Kidney tubule cell (primary cell): ENCODE measurements at places on chromosomes 2 and 18.

GRCh38 chr2:4753721-4754120, 938.5 kb upstream of the SOX11 start:
- DNase-seq: no peak

DNA sequence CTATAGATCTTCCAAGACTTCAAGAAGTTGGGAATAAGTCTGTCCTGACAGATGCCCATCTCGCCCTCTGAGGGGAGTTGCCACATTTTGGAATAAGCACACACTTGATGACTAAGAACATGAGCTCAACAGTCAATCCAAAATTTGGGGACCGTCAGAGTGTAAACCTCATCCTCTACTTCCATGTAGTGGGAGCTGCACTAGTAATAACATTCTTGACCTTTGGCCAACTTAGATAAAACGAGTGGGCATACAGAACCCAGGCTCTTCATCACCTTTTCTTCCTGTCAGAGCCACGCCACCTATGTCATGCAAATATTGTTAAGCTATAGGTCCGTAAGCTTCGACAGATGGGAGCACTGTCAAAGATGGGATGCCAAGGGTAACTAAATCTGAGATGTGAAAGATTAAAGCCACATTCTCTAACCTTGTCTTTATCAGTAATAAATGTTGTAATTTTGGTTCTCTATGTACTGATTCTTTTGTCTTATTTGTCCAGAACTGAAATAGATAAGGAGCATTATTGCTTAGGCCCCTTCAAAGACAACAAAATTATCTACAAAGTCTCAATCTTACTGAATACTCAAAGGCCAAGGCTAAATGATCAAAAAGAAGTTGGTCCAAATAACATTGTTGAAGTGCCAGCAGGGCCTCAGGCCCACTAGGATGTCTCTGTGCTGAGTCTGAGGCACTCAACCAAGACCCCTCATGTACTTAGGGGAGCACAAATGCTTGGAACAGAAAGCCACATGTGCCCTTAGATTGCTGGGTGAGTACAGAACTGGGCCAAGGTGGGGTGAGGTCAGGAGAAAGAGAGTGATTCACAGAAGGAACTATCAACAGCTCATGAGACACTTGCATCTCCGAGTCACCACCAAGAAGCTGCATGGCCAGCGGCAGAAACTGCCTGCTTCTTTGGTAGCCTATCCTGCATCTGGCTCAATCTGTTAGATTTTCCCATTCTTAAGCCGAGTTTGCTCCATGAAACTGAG, 15.0 kb downstream of the CDH2 start:
- peak; percentile 93 for DNase-seq

GRCh38 chr2:224946895-224947294, 95.4 kb downstream of the DOCK10 start:
- peak; percentile 39 for DNase-seq

DNA sequence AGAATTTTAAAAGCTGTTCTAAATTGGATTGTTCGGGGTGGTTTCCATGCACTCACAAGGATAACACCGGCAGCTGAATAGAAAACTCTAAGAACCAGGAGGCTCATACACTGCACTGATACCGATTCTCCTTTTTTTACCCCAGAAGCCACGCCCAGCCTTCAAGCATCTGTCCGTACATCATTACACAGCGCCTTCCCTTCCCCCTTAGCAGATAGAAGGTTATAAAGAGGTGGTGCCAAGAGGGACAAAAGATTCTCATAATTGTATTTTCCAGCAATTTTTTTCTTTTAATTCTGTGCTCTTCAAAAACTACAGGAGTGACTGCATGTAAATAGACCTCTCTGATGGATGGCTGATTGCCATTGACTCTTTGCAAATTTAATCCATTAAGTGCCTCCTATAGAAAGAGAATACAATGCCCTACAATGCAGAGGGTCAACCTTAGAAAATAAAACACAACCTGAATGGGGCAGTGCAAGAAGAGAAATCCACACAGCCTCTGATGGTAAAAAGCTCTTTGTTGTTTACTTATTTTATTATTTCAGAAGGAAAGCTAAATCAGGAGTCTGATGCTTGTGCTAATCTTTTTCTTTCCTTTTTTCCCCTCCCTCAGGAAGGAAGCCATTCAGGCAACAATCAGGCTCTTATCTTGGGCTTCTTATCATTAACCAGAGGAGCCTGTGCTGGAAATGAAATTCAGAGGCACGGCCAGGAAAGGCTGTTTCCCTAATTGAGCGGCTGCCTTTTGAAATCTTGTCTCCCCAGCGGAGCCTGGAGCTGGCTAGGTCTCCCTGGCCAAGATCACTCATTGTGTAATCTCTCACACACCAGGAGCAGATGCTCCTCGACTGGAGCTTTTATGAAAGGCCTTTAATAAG, 198.9 kb upstream of the NABP1 start:
- no peak for DNase-seq

DNA sequence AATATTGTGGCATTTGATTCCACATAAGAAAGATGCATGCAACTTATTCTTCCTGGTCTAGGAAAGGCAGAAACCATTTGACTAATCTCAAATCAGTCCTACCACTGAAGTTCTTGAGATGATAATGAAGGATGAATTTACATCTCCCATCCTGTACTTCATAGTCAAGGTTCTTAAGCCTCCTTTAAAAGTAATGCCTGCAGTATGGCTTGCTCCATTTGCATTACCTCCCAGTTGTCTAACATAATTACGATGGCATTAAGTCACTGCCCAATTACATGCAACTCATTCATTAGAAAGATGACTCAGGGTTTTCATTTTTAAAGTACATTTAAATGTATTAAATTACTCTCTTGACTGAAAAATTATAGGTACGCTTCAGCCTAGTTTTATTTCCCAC, 32.2 kb downstream of the THADA start:
- DNase-seq: no peak

GRCh38 chr2:102832789-102833188, 71.0 kb downstream of the TMEM182 start:
- no peak for DNase-seq

DNA sequence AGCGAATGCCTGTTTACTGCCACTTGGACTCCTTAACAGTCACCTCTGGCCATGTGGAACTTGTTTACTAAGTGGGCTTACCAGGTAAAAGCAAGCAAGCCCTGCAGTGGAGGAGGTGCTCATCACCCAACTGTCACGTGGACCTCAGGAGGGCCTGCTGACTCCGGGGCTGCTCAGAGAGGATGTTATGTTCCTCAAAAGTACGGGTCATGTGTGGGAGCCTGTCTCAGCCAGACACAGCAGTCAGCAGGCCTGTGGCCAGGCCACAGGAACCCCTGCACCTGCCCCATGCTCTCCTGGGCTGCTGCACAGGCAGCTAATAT, 36.2 kb downstream of the AMER3 start:
- peak; percentile 44 for DNase-seq

DNA sequence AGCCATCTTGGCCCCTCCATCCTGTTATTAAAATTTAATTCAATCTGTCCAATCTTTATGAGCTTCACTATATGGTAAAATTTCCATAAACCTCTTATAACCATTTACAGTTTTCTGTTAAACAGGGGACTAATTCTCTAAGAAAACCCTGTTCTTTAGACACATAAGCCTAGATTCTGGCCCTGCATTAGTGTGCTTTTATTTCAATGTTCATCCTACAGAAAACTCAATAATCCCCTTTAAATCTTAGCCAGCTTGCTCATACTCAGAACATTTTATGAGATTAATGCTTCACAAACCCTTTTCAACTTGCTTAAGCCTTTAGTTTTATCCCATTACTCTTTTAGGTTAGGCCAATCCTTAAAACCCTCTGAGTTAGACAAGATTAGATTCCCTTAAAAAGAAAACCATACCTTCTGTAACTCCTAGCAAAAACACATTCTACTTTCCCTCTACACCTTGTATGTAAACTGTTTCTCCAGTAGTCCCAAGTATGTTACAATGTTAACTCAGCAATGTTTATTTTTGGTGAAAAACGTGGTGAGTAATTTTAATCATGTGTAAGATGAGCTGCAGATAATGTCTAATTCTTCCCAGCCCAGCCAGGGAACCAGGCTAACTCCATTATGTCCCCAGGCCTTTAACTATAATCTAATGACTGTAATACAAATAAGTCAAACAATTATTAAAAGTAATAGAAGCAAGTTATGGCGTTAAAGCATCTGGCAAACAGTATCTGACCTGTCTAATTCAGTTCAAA, 1953.4 kb upstream of the LRRTM1 start:
- DNase-seq: no peak

DNA sequence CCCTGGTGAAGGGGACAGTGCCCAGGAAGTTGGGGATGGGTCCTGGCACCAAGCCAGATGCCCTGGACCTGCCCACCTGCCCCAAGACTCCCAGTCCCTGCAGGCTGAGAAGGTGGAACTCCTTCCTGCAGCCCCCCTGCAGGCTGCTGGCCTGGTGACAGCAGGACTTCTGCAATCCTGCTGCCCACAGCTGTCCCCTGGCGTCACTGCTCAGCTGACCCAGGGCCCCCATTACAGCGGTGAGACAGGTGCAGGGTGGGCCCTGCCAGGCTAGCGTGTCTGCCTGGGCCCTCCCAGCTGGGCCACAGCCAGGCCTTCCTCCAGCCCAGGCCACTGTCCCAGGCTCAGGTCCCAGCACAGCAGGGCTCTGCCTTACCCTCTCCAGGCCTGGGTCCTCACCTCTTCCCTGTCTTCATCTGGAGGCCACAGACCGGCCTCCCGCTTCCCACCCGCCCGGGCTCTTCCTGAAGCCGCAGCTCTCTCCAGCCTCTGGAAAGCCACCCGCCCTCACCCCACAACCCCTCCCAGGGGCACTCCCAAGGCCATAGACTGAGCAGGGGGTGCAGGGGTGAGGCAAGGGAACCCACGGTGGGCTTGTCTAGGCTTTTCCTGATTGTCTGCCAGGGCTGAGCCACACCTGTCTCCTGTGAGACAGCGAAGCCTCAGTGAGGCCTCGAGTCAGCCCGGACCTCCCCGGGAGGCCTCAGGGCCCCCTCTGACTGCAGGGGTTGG, 8.8 kb upstream of the ERFE start:
- no peak for DNase-seq

GRCh38 chr2:142031656-142032055, 99.2 kb downstream of the LRP1B start:
- no peak for DNase-seq

GRCh38 chr2:238169048-238169707, 10.4 kb downstream of the ERFE start:
- DNase-seq: peak; percentile 78

DNA sequence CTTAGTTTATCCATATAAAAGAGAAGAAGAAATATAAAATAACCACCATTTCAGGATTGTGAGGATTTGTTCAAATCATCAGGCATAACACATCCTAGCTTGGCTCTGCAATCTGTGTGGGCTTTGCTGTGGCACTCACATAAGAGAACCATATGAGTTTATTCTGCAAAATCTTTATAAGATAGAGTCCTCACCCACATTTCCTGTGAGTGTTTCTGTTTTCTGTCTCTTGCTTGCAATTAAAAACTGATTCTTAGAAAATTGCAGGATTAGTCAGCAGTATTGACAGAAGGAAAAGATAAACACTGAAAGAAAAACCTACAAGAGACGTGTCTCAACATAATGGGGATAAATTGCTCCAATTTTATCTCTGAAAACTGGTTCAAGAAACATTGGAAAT, 258.5 kb downstream of the RND3 start:
- no peak for DNase-seq

GRCh38 chr2:39779341-39779851, 338 bp upstream of the THUMPD2 start:
- DNase-seq: no peak

DNA sequence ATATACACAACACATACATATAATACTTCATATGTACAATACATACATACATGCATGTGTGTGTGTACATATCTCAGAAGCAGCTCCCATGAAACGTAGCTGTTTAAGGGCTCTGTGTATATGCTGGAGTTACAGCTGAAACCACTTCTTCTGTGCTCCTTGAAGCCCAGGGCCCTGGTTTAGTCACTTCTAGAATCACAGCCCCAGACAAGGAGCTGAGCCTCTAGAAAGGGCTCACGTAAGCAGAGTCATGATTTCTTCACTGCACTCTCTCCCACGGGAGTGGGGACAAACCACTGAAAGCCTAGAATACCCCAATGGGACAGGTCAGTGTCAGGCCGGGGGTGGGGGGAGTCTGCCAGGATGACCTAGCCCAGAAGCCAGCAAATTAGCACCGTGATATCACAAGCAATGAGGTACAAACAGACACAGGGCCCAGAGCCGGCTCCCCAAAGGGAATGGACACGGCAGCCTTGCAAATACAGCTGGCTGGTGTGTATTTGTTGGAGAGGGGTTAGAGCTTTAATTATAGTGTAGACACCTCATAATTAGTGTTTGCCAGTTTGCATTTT, 90.3 kb downstream of the C1QL2 start:
- DNase-seq: no peak

GRCh38 chr2:200077210-200077650, 121.8 kb downstream of the MAIP1 start:
- DNase-seq: peak; percentile 54

GRCh38 chr2:134244086-134244485, 9.8 kb upstream of the MGAT5 start:
- DNase-seq: peak; percentile 41

GRCh38 chr18:55144193-55144930, 185.1 kb upstream of the CCDC68 start:
- DNase-seq: no peak

- DNase-seq: no peak
These were observed 35.4 kb upstream of the COL6A3 start for GRCh38 chr2:237449193-237449881.

GRCh38 chr18:40272630-40273231, 1682.3 kb upstream of the PIK3C3 start:
- DNase-seq: no peak

DNA sequence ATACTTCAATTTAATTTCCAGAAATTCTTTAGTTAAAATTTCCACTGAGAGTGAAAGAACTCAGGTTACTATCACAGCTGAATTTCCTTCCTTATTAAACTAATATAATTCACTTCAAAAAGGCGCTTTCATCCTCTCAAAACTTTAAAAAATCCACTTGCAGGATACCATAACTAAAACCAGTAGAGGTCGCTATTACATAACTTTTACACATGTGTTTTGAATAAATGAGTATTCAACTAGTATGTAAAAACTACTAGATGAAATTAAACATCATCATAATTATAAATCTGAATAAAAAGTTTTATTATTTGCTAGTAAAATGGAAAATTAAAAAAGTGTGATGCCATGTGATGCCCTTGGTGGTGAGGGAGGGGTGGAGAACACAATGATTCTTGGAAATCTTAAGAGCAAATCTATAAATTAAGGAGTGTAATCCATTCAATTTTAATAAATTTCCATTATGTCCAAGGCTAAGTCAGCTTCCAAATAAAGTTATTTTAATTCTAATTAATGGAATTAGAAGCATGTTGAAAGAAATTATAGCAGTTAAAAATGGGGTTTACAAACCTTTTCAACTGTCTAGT, 61.4 kb downstream of the SOS1 start:
- DNase-seq: peak; percentile 54

DNA sequence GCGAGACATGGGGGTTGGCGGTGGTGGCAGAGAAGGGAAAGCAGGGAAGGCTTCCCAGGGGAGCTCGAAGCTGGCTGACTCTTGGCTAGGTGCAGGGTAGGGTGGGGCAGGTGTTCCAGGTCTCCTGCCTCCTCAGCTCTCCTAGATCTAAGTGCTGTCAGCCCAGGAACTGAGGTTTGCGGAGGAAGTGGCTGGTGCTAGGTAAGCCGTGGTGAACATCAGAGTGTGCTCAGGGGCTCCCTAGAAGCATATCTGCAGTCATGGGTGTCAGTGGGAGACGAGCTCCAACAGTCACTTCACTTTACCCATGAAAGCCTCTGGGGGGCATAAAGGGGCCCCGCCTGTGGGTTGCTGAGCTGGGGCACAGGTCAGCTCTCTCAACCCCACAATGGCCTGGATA, 34.1 kb downstream of the ARHGEF4 start:
- no peak for DNase-seq

- DNase-seq: no peak
These were observed 131.5 kb upstream of the DLX2 start for GRCh38 chr2:172233987-172234715.
